ENCODE measurements at places on chromosomes 2 and 18.

GRCh38 chr2:67612576-67613042, 215.5 kb downstream of the ETAA1 start:
- DNase-seq: no peak

- no peak for DNase-seq
Observed at GRCh38 chr2:224221455-224221913, 180.4 kb downstream of the FAM124B start.

GRCh38 chr18:9380621-9381395, 46.2 kb downstream of the TWSG1 start:
- DNase-seq: no peak

DNA sequence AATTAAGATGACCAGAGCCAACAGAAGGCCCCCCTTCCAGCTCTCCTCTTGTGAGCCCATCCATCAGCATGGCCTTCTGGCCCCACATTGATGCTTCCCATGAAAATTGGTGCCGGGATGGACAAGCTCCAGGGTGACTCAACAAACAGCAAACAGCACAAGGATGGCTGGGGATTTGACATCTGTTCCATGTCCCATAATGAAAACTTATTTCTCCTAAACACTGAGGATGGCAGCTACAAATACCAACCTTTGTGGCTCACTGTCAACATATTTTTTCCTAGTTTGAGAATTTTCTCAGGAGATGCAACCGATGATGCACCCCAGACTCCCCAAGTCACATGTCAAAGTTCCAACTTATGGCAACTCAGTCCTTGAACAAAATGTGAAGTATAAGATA, 169.6 kb upstream of the SIX2 start:
- no peak for DNase-seq

GRCh38 chr18:68925268-68925667, 127.4 kb downstream of the CCDC102B start:
- DNase-seq: no peak

DNA sequence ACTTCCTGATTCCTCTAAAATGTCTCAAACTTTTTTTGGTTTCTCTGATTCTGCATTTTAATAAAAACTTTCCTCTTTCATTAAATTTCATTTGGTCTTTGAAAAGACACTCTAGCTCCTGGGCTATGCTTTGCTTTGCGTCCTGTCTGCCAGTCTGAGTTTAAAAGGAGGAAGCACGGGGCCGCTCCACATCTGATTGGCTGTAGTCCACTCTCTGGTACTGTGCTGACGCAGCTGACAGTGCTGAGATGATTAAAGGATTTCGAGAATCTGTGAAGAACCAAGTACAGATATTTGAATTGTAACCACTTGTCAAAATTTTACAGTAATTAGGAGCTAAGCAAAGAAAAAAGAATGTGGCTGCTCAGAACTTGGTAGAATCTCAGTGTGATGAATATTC, 199.6 kb upstream of the HNMT start:
- DNase-seq: no peak

GRCh38 chr2:205715831-205716525, 33.7 kb downstream of the NRP2 start:
- no peak for DNase-seq

DNA sequence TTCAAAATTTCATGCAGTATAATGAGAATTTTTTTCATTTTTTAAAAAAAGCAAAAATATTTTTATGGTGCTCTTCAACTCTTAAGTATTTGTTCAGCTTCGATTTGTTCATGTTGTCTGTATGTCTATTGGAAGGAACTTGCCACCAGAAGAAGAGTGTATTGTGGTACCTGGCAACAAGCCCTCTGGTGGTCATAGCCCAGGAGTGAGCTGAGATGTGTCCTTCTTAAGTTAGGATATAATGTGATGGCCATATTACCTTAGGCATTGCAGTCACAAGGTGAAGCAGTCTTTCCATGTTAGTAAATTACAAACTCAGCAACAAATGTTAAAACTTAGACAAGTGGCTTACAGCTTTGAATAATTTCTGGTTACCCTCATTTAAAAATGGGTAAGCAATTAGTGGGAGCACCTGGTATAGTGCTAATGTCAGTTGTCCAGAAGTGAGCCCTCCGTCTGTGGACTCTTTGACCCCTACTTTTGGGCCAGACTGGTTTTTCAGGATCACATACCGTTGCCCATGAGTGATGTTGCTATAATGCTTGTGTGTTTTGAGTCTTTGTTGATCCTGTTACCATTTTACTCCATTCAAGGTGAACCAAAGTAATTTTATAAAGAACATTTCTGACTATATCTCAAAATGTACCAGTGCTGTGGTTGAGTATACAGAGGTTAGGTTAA, 57.4 kb downstream of the MYO1B start:
- DNase-seq: peak; percentile 30

DNA sequence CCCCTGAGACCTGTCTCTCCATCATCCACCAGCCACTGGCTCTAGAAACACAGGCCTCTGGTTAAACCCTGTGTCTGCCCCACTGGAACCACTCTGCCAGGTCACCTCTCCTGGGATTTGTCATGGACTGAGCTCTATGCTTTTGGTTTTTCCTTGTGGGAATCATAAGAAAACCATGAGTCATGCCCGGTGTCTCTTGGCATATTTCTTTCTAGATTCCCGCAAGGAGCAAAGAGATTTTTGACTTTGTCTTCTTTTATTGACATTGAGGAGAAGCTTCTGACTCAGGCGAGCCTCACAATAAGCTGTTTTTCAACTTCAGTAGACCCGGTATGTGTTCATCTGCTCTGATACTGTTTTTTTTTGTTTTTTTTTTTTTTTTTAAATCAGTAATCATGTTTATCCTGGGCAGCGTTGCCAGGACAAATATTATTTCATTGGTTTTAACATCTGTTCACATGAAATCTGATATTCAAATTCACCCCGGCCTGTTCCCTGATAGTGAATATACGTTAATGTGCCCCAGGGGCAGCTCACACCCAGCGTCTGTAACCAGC, 207.1 kb downstream of the ACKR3 start:
- no peak for DNase-seq

- DNase-seq: no peak
Observed at GRCh38 chr2:4135765-4136164, 432.4 kb downstream of the DCDC2C start.

DNA sequence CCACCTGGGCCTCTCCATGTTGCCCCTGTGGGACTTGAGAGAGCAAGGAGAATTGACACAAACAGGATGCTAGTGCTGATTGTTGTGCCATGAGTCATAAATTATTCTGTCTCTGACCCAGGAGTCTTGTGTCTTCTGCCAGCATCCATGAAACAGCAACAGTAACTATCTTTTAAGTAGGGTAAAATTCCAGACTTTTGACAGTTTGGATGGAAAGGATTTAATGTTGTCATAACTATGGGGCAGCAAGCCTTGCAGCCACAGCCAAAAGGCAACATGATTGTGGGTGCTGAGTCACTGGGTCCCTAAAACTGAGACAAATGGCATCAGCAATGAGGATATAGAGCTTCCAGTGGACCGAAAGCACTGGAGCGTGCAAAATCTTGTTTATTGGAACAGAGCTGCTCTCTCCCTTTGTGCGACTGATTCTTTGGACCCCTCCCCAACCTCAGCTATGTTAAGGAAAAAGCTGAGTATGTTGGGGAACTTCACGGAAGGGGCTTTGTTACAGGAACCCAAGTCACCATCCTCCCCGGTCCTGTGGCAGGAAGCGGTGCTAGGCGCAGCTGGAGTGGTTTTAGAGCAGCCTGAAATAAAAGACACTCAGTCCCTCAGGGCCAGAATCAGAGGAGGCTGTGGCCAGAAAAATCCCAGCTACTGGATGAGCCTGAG, 9.6 kb upstream of the ITPRIPL1 start:
- peak; percentile 42 for DNase-seq

DNA sequence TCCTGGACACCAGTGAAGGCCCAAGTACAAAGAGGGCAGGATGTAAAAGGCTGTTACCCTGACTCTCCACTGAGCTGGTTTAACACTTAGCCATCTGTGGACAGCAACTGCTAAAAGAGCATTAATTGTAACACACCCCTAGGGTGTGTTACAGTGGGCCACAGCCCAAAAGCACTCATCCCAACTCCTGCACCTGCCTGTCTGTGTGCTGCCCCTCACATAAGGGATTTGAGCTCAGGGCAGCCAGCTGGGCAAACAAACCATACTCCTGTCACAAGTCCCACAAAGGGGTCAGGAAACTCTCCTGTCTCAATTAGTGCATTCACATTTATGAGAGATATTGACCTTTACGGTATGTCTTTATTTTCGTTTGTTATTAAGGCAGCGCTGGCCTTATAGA, 833.1 kb upstream of the NXPH2 start:
- DNase-seq: no peak

- DNase-seq: no peak
Observed at GRCh38 chr2:285531-285930, 2.4 kb downstream of the ALKAL2 start.

GRCh38 chr2:38466876-38467767, 90.0 kb upstream of the ATL2 start:
- DNase-seq: no peak

GRCh38 chr2:235541838-235542549, 48.2 kb downstream of the AGAP1 start:
- no peak for DNase-seq

DNA sequence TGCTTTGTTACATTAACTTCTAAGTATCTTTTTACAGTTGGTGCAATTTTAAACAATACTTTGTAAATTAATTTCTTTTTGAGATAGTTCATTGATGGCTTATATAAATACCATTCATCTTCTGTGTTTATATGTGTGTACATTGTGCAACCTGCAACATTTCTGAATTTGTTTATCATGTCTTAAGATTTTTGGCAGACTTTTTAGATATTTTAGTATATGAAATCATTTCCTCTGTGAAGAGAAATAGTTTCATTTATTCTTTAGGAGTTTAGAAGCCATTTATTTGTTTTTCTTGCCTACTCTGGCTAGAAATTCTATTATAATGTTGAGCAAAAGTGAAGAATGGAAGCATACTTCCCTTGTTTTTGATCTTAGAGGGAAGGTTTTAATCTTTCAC, 337.8 kb upstream of the DSEL start:
- DNase-seq: no peak

DNA sequence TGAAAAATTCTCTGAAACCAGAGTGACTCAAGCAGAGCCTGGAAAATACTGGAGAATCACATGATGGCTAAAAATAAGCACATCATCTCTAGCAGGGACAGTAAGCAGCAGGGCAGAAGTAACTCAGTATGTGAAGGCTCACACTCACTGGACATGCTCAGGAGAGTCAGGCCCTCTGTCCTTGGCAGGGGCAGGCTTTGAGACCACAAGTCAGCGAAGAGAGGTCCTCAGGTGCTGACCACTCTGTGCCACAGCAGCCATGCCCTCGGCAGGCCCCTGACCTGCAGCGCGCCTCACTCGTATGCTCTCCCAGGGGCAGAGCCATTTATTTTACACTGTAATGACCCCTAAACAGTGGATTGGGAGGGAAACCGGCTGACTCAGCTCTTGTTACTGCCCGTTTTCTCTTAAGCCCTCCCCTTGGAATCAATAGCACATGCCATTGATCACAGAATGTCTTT, 76.8 kb downstream of the MAPRE2 start:
- DNase-seq: no peak

GRCh38 chr2:38037325-38037724, 38.6 kb downstream of the CYP1B1 start:
- no peak for DNase-seq

Data from CD4-positive, alpha-beta T cell treated with Interleukin-15 for 4 hours (primary cell).